ENCODE measurements at places on chromosomes 4 and X.

- no peak for DNase-seq
These were observed 138.9 kb upstream of the STX18 start for GRCh38 chr4:4680758-4681157.

GRCh38 chr4:100548200-100548560 is 30.4 kb upstream of the EMCN start:
- no peak for DNase-seq

DNA sequence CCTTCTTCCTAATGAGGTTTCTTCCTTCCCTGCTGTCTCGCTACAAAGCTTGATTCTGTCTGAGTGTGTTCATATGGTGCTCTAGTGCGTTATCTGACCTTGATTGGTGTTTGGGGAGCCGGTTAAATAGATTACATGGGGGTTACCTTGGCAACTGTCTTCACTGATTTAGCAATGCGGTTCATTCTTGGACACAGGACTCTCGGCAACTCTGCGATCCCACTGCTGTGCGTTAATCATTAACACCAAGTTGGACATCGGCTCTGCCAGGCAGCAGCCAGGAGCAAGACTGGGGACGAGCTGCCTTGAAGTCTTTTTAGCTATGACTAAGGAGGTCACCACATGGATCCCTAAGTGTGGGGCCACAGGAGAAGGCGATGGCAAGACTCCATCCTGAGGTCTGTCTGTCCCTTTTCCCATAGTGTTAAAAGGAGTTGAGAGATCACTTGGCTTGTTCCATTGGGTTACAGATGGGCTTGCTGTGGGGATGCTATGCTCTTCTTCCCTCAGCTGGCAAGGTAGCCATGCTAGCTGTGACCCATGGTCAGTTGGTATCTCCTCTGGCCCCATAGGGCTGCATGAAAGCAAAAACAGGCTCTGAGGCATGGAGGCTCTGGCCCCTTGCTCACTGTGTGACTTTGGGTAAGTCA is 93.4 kb upstream of the MAMLD1 start:
- no peak for DNase-seq

DNA sequence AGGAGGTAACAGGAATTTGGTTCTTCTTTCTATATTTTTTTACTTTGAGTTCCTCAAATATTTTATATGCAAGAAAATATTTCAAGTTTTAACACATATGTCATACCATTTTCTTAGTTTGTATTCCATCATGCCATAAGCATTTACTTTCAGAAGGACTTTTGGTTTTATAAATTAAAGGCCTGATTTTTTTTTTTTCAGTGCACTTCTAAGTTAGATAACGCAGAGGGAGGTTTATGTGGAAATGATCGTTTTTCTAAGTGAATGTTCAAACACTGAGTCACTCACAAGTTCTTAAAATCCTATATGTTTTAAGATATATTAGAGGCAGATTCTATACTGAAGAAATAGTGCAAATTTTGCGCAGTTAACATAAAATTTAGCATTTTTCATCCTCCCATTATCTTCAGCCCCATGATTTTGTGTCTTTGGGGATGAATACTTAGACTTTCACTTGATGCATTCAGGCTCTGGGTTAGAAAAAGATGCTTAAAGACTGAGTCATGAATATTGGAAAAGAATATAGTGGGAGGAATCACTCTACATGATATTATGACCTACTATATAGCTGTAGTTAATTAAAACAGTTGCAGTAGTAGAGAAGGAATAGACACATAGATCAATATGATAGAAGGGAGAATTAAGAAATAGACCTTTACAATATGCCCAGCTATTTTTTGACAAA is 54.9 kb downstream of the COL4A5 start:
- no peak for DNase-seq

GRCh38 chr4:69058410-69059059 is 37.7 kb upstream of the UGT2B7 start:
- DNase-seq: no peak

DNA sequence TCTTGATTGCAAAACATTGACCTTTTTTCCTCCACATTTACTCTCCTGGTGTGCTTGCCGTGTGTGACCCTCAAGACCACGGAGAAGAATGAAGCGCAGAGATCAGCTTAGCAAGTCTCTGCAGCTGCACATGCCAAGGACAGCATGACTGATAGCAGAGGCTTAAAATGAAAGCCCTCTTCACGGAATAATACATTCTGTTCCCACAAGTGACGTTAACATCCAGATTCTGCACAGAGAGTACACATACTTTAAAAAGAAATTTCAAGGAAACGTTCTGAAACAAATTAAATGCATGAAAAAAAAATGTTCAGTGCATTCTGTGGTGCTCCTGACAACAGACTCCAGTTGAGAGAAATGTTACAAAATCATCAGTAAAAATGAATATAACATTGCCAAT is 60.9 kb downstream of the SLC7A11 start:
- no peak for DNase-seq

- DNase-seq: peak; percentile 17
These were observed 99.0 kb downstream of the FIP1L1 start for GRCh38 chr4:53476232-53477037.

DNA sequence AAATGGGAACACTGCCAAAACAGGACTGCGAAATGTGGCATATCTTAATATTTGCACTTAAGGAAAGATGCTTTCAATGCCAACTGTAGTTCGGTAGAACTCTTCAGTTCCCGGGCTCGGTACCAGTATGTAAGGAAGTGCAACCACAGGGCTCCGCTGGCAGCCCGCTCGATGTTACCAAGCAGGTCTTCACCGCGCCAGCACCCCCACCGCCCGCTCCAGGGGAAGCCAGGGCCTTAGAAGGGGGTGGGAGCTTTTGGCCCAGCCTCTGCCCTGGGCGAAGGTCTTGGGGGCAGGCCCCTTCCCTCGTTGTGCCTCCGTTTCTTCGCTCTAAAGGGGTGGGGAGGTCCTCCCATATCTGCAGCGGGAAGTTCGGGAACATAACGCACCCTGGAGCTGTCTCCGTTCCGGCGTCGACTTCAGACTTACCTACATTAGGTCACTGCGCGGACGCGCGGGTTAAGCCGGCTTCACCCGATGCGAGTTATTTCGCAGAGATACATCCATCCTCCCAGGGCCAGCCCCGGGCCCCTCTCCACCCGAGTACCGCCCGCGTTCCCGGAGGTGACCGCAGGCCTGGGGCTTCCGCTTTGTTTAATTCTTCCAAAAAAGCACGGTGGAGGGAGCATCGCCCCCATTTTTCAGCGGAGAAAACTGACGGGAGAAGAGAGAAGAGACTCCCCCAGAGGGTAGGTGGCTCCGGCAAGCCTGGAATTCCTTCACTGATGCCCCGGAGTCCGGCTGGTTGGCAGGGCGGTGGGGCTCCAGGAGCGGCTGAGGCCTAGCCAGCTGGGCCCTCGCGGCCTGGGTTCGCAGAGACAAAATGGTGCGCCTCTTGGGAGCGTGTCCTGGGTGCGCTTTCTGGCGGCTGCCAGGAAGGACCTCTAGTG is 1.0 kb upstream of the HMX1 start:
- no peak for DNase-seq

- no peak for DNase-seq
These were observed 29.3 kb upstream of the SCOC start for GRCh38 chr4:140344101-140344500.

- no peak for DNase-seq
These were observed 229.3 kb upstream of the NEIL3 start for GRCh38 chr4:177080388-177080787.

- no peak for DNase-seq
These were observed 4.7 kb upstream of the CLCN4 start for GRCh38 chrX:10152086-10152485.

- DNase-seq: no peak
These were observed 39.9 kb downstream of the PSAPL1 start for GRCh38 chr4:7394681-7395451.

GRCh38 chr4:75733369-75733768 is 9.0 kb downstream of the USO1 start:
- DNase-seq: no peak

GRCh38 chr4:32830160-32830559 is 2110.0 kb downstream of the PCDH7 start:
- DNase-seq: no peak

DNA sequence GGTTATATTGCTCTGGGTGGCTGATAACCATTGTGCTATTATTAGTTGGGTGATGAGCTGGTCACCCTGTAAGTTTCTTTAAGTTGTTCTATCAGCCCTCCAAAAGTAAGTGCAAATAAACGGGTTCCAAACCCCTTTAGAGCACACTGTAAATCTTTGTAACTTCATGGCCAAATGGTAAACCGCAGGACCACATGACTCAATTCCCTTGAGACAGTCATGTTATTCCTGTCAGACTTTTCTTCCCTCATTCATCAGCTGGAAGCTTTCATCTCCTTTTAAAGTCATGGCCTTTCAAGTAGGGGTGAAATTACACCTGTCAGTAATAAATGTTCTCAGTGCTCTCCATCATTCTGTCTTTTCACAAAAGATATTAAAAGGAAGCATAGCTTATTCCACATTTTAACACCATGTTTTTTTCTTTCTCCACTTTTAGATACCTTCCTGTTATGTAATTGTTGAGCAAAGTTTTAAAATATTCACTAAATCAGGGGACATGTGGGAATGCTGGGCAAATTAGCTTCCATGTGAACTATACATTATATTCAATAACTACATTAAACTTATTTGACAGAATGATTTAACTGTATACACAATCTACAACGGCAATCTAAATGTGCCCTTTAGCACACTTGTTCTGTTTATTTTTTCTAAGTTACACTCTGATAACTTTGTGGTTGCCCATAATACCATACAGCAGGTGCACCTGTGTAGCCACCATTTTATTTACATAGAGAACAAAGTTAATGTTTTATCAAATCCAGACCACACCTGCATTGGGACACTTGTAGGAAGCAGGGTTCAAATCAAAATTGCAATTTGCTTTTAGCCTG is 275.5 kb downstream of the CFAP299 start:
- DNase-seq: peak; percentile 27

DNA sequence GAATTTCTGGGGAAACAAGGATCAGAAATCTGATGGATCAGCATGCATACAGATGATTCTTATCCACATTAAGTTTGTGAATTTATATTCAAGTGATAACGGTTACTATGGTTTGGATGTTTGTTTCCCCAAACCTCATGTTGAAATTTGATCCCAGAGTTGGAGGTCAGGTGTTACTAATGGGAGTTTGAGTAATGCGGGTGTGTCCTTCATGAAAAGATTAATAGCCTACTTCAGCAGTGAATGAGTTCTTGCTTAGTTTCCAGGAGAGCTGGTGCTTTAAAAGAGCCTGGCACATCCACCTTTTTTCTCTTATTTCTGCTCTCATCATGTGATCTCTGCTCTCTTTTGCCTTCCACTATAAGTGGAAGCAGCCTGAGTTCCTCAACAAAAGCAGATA is 712.4 kb downstream of the IL1RAPL1 start:
- DNase-seq: no peak

- peak; percentile 20 for DNase-seq
These were observed at the start of gene ANKRD37 for GRCh38 chr4:185396724-185397385. ANKRD37 (plus strand) TSS chr4:185396841; CDS start chr4:185396924, 83 bp downstream.

DNA sequence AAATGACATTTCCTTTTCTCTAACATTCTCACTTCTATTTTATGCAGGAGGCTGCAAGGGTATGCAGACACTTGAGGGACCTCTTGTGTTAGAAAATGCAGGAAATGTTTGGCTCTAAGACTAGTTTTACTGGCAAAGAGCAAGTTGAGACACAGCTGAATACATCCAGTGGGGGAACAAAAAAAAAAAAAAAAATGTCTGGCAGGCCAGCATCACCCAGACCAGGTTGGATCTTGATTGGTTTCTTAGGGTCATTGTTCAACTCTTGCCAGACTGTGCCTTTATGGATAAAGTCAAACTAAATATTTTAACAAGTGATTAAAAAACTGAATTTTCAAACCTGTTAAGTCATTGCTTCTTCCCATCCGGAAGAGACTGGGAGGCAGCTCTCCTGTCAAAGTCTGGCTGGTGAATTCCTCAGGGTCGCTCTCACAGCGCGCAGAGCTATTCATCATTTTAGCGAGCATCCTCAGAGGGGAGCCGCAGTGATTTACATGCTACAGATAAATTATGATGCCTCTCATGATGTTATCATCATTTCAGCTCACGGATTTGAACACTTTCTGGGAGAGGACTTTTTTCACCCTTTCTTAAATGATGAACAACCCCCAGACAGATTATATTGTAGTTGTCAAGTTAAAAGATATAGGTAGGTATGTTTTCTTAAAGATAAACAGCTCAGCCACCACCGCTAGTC is 23.6 kb upstream of the PACRGL start:
- no peak for DNase-seq

- DNase-seq: no peak
These were observed 6.5 kb upstream of the USP46 start for GRCh38 chr4:52665592-52665991.

DNA sequence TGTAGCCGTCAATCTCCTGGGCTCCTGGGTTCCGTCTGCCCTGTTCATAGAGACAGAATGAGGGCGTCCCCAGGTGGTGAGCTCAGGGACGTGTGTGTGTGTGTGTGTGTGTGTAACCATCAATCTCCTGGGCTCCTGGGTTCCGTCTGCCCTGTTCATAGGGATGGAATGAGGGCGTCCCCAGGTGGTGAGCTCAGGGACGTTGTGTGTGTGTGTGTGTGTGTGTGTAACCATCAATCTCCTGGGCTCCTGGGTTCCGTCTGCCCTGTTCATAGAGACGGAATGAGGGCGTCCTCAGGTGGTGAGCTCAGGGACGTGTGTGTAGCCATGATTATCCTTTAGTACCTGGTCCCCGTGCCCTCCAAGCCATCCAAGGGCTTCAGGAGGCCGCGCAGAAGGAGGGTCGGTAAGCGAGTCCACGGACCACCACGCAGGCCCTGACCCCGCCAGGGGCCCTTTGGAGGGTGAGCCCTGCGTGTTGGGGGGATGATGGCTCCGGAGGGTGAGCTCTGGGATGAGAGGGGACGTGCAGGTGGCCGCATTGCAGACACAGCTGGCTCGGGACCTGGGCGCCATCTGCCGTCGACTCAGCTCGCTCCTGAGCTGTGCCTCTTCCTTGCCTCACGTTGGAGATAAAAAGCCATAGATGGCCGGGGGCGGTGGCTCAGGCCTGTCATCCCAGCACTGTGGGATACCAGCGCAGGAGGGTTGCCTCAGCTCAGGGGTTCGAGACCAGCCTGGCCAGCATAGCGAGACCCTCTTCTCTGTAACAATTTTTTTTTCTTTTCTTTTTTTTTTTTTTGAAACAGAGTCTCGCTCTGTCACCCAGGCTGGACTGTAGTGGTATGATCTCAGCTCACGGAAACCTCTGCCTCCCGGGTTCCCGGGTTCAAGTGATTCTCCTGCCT is 5.4 kb upstream of the GTPBP6 start:
- peak; percentile 71 for DNase-seq

- no peak for DNase-seq
These were observed 78.0 kb upstream of the DRD5 start for GRCh38 chr4:9703391-9703790.

DNA sequence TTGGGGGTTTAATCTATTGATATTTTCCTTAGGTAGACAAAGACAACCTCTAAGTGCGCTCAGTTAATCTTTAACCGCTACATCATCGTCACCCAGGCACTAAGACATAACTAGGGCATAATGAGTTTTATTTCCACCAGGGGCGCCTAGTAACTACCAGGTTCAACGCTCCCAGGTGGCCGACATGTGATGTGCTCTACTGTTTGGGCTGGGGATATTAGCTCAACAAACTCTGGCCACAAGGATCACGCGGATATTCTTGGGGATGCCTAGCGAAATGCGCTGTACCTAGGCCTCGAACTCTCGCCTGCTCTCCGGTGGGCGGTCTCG is 915 bp upstream of the RAB33B start:
- DNase-seq: no peak

Measured in brain pericyte (primary cell).